ENCODE measurements at places on chromosomes 11 and 22. TPM values are rescaled to one million over a fixed set of nuclear protein-coding genes. Genes with fewer than 3 reads are reported as not detected.

- no peak overlapping the region for H3K27ac ChIP-seq
- DNase-seq = no peak
- no peaks in the 10 kb centered on the region for H3K27me3 ChIP-seq
- H3K4me1 ChIP-seq = peaks cover 5% of the 10 kb centered on the region
- H3K4me3 ChIP-seq = no peak overlapping the region
- H3K36me3 ChIP-seq = no peaks in the 10 kb centered on the region
Measured at GRCh38 chr22:39396797-39397195, 2.8 kb upstream of the TAB1 start.

GRCh38 chr11:41458641-41459040, 811 bp downstream of the LRRC4C start:
- H3K27ac ChIP-seq = no peak overlapping the region
- no peak for DNase-seq
- no peaks in the 10 kb centered on the region for H3K27me3 ChIP-seq
- no peaks in the 10 kb centered on the region for H3K36me3 ChIP-seq

DNA sequence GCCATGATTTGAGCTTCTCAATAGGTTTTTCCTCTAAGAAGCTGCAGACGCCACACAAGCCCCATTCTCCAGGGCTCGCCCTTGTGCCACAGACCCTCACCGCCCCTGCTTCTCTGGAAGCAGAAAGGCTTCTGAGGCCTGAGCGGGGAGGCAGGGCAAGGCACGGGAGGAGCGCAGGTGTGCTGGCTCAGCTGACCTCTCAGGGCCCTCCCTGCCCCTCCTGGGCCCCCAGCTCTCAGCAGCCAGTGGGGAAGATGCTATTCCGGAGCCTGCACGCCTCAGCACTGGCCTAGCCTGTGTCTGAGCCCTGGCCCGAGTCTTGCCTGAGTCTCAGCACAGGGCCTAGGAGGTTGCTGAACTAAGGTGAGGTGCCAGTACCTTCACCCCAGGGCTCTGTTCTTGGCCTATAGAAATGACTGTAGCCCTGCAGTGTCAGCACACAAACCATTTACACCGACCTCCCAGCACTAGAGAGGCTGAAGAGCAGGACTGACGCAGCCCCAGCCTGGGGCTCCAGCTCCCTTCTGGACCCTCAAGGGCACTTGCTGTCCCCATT, 47.1 kb upstream of the LMO1 start:
- H3K4me1 ChIP-seq = no peaks in the 10 kb centered on the region
- no peak overlapping the region for H3K4me3 ChIP-seq
- H3K27ac ChIP-seq = no peak overlapping the region
- no peak for DNase-seq

The MRPL17 gene
- 104 TPM for total RNA-seq
